Esophagus (tissue), 2 donors: ENCODE measurements at places on chromosomes 2 and 18. TPM values are rescaled to one million over a fixed set of nuclear protein-coding genes. Genes with fewer than 3 reads are reported as not detected.

The MFSD6 gene
- 25.2 TPM for polyA plus RNA-seq

The BOK gene
- 29.8 TPM for polyA plus RNA-seq

The CTAGE1 gene
- not detected for polyA plus RNA-seq

The POTEJ gene
- polyA plus RNA-seq: not detected

The TRABD2A gene
- polyA plus RNA-seq: 0.32 TPM

The VWA3B gene
- polyA plus RNA-seq: 0.02 TPM

The SP3 gene
- 17.7 TPM for polyA plus RNA-seq

The TUBB8B gene
- 0.16 TPM for polyA plus RNA-seq

The POTEI gene
- not detected for polyA plus RNA-seq

The COL5A2 gene
- 6.7 TPM for polyA plus RNA-seq

The DNER gene
- polyA plus RNA-seq: 0.29 TPM

The CD226 gene
- polyA plus RNA-seq: 0.10 TPM

The C2orf49 gene
- polyA plus RNA-seq: 6.6 TPM

The GLB1L gene
- 1.6 TPM for polyA plus RNA-seq

The ADGRF3 gene
- polyA plus RNA-seq: 0.12 TPM

The PTPRN gene
- polyA plus RNA-seq: 0.02 TPM

The IL37 gene
- 0.06 TPM for polyA plus RNA-seq

The NEU2 gene
- not detected for polyA plus RNA-seq

The PFN4 gene
- 0.55 TPM for polyA plus RNA-seq

The KCNIP3 gene
- 2.2 TPM for polyA plus RNA-seq

The COLEC11 gene
- 1.3 TPM for polyA plus RNA-seq

The DSC3 gene
- polyA plus RNA-seq: 41.7 TPM

The C2orf92 gene
- 1.8 TPM for polyA plus RNA-seq

The SNRPD1 gene
- 23.6 TPM for polyA plus RNA-seq

The GCG gene
- polyA plus RNA-seq: 0.10 TPM

The BCL2 gene
- polyA plus RNA-seq: 1.3 TPM

The FAM237A gene
- not detected for polyA plus RNA-seq

The IL1F10 gene
- 0.51 TPM for polyA plus RNA-seq

The CHST9 gene
- 0.26 TPM for polyA plus RNA-seq

The PGAP1 gene
- 1.7 TPM for polyA plus RNA-seq

The DHRS9 gene
- 33.4 TPM for polyA plus RNA-seq

The CYP1B1 gene
- 8.4 TPM for polyA plus RNA-seq
